ENCODE measurements at places on chromosomes 11 and 22.
A peak's percentile ranks its signal among the peaks of the same experiment; 100 is the strongest.

DNA sequence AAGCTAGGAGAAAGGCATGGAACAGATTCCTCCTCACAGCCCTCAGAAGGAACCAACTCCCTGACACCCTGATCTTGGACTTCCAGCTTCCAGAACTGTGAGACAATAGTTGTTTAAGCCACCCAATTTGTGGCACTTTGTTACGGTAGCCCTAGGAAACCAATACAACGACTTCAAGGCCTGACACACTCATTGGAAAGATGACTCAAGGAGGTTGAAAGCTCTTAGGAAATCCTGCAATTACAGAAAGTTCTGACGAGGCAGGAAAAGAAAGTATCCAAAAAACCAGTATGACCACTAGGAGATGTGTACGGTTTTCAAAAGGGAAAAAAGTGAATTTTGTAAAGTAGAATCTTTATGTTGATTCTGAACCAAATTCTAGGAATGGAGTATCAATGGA is 161.4 kb downstream of the SWAP70 start:
- no peak for DNase-seq

- no peak for DNase-seq
Measured at GRCh38 chr11:124611064-124611463, at the start of gene PANX3. TSS of gene PANX3 (plus strand) at chr11:124611428. CDS start at chr11:124611557, 129 bp downstream.

- DNase-seq = no peak
Measured at GRCh38 chr11:82989628-82990404, 81.9 kb downstream of the RAB30 start.

GRCh38 chr11:11499300-11499699 is 122.5 kb downstream of the GALNT18 start:
- no peak for DNase-seq

GRCh38 chr11:75326439-75326810 is 25.0 kb downstream of the ARRB1 start:
- DNase-seq = no peak

- no peak for DNase-seq
Measured at GRCh38 chr22:31818481-31819392, 64.9 kb downstream of the DEPDC5 start.

DNA sequence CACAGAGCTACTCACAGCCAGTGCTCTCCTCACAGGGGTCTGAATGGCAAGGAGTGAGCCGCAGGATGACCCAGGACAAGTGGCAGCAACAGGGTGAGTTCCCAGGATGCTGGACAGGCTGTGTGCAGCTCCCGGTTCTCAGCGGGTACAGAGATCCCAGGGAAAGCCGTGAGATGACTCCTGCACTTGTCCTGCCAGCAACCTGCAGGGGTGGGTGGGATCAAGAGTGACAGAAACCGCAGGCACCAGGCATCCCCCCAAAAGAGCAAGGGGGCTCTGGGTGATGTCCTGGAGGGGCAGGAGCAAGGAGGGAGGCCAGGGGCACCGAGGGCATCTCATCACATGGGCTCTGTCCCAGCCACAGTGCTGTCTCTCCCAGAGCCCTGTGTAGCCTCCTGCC is 15.9 kb upstream of the PRODH start:
- DNase-seq = no peak

DNA sequence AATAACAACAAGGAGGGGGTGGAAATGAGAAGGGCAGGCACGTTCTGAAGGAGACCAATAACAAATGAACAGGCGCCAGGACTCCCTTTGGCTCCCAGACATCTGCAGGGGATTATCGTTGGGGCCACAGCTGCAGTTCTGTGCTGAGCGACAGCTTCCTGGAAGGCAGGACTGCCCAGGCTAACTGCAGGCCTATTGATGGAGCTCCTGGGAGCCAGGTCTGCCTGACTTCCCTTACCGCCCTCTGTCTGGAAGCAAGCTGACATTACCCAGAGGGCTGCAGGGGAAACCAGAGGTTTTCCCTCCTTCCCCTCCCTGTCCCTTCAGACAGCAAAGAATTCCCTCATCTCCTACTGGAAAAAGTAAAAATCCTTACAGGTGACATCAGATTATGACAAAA is 5.0 kb downstream of the DRD2 start:
- no peak for DNase-seq

GRCh38 chr22:48938741-48939140 is 888.9 kb downstream of the BRD1 start:
- DNase-seq = no peak

GRCh38 chr11:114259551-114259983 is 36.6 kb upstream of the NNMT start:
- DNase-seq = no peak

DNA sequence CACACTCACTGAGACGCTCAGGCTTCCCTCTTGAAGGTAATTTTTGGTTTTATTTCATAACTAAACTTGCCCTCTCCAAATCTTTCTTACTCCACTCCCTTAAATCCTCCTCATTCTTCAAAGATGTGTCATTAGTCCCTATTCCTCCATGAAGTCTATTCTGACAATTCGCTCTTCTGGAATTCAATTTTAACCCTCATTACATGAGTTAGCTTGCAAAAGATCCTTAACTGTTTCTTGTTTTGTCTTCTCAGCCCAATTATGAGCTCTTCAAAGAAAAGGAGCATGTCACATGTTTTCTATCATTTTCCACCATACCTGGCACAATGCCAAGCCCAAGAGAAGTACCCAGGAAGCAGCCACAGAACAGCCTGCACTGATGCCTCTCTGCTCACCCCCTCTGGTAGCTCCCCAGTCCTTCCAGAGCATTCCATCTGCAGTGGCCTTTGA is 13.0 kb downstream of the GALNT18 start:
- DNase-seq = no peak

DNA sequence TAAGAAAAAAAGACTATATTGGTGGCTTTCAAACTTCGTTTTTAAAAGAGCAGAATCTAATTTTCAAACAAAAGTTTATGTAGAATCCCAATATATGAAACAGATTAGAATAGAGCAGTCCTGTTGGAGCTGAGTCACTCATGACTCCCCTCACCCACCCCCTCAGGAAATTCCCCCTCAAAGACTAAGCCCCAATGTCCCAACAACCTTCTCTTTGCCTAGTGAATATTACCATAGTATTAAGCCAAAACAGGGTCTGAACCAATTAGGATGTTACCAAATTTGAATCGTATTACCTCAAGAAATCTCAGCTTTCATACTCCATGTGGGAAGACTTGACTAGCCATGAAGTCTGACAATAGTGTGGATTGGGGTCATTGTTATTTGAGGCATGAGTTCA is 7.8 kb upstream of the PIWIL4 start:
- DNase-seq = no peak

- DNase-seq = peak; percentile 42
Measured at GRCh38 chr22:29306175-29306834, at the start of gene GAS2L1. TSS of gene GAS2L1 (plus strand) at chr22:29306650. CDS start at chr22:29308106, 1,456 bp downstream.

- DNase-seq = no peak
Measured at GRCh38 chr22:34055525-34056200, 135.4 kb upstream of the LARGE1 start.

GRCh38 chr22:30074147-30074546 is 6.1 kb upstream of the HORMAD2 start:
- DNase-seq = no peak

DNA sequence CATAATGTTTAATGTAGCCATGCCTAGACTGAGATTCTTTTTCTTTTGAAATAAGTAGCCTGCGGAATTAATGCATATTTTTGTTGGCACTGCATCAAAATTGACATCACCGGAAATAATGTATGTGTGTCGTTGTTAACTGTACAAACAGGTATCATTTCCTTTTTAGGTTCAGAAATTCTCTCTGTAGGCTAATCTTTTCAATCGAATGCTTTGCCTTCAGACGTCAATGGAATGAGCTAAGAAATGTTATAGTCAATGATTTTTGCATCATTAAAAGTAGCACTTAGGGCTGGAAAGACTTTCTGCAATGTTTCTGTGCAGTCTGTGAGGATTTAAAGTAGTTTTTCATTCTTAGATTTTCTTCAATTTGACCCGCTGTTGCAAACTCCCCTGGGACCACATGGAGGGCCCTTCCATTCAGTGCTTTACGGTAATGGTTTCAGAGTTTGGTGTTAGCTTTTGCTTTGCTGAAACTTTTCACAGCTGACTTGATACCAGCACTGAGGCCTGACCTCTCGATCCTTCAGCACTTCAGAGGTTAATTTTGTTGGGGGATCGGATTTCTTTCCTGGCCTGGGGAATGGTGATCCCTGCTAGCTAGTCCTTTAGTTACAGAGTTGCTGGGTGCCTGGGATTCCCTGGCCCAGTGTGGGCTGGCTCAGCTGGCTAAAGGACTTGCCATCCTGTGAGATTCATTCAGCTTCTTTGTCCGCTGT is 137.8 kb downstream of the DBX1 start:
- no peak for DNase-seq

DNA sequence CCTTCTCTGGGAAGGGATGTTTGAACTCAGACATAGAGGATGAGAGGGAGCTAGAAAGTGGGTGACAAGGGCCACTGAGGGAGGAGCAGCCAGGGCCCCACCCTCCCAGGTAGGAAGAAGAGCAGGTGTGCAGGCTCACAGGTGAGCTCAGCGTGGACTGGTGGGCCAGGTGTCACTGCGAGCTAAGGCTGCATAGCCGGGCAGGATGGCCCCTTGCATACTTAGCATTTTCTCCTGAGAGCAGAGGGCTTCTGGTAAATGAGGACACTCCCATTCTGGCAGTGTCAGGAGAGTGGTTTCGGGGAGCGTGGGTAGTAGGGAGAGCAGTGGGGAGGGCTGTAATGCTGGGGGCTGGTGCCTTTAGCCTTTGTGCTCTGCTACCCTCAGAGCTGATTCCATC is 843.4 kb downstream of the TBC1D22A start:
- no peak for DNase-seq

DNA sequence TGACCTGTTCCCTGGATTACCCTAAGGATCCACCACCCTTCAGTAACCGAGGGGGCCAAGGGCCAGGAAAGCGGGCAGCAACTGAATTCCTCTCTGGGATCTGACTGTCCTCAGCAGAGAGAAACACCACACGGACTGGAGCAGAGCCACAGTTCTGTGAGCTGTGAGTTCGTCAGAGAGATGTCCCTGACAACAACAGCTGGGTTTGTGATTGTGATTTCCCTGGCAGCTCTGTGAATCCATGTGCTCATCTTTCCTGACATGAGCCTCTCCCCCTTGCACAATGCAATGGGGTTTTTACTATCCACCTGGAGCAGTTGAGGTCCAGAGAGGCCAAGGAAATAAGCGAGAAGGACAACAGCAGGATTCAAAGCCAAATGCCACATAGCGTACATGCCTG is 69.4 kb upstream of the AMPD3 start:
- no peak for DNase-seq

DNA sequence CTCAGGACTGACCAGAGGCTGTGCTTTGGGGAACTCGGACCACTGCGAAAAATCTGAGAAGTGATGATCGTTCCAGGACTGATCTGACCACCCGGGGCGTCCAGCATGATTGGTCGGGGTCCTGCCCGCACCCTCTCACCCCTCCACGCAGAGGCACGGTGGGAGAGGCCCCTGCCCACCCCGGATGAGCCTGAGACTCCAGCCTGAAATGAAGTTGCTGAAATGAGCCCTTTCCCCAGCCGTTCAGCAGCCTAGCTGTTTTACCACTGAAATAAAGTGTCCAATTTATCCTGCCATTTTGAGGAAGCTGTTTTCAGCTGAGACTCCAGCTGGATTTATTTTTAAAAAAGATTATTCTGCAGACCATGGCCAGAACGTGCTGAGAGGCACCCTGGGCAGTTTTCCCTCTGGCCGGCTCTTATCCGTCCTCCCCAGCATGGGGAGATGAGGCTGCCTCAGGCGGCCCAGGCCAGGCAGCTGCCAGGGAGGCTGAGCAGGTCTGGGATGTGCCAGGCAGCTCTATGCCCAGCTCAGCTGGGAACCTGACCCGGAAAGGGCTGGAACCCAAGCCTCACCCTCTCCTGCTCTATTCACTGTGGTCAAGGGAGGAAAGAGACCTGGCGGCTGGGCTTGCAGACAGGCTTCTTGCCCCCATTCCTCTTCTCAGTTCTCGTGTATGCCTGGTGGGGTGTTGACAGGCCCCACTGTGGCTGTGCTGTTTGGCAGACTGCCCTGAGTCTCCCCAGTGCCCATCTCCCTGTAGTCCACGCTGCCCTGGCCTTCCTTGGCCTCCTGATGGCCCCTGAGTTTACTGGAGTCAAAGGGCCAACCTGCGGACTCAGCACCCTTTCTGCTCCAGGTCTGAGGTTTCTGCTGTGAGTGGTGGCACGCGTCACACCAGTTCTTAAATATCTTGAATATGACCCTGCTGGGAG is 161.0 kb upstream of the B3GAT1 start:
- DNase-seq = no peak

- DNase-seq = no peak
Measured at GRCh38 chr11:92670308-92670890, 299.1 kb upstream of the MTNR1B start.

GRCh38 chr11:46295312-46296058 is 18.0 kb downstream of the CREB3L1 start:
- DNase-seq = no peak

DNA sequence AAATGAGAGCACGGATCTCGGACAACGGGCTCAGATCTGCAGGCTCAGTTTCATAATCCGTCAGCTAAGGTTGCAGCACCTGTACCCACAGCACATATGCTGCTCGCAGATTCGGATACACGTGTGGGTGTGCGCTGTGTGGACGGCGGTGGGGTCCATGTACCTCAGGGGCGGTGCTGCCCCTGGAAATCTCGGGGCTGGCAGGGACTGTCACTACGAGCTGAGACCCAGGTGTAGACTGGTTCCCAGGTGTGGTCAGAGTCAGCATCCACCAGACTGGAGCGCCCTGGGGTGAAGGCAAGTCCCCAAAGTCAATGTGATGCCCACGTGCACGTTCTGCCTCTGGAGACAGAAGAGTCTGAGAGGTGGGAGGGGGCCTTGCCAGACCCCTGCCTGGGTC is 989.3 kb downstream of the BRD1 start:
- no peak for DNase-seq

GRCh38 chr22:29621761-29622526 is 18.5 kb downstream of the NF2 start:
- no peak for DNase-seq

GRCh38 chr22:48352086-48352911 is 1475.4 kb downstream of the BRD1 start:
- no peak for DNase-seq

- DNase-seq = no peak
Measured at GRCh38 chr11:130674686-130675308, 226.4 kb downstream of the ADAMTS15 start.

- DNase-seq = no peak
Measured at GRCh38 chr11:94933223-94934130, 39.9 kb downstream of the CWC15 start.

DNA sequence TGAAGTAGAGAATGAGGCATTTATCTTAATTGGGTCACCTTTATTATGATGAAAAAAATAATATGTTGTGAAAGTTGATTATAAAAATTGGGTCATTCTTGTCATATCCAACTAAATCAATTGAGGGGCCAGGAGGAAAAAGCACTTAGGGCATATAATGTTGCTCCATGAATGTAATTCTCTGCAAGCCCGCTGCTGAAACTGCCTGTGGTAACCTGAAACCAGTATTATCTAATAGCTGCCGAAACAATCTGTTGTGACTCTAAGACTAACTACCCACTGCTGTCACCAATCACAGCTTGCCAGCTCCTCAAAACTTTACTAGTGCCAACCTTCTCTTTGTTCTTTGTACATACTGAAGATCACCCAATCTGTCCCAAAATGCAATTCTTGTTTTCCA is 115.8 kb downstream of the ATG16L2 start:
- no peak for DNase-seq

All from C1 segment of cervical spinal cord (tissue), 14 donors.